Endodermal cell (in vitro differentiated cells): ENCODE measurements at places on chromosomes 4 and X. TPM values are rescaled to one million over a fixed set of nuclear protein-coding genes. Genes with fewer than 3 reads are reported as not detected.

- DNase-seq = no peak
These were observed 32.8 kb downstream of the FAM149A start for GRCh38 chr4:186137196-186137794.

DNA sequence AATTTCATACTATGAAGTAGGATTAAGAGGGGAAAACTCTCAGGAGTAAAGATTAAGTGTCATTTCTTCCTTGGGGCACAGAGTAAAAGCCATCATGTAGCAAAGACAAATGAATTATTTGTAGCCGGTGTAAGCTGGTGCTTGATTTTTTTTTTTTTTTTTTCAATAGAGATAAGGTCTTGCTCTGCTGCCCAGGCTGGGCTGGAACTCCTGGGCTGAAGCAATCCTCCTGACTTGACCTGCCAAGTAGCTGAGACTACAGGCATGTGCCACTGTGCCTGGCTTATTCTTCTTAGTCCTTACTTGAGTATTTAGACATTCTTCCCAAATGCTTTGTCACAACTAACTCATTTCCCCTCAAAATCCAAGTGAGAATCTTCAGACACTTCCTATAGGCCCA lies 125.7 kb downstream of the STOX2 start:
- no peak for DNase-seq

DNA sequence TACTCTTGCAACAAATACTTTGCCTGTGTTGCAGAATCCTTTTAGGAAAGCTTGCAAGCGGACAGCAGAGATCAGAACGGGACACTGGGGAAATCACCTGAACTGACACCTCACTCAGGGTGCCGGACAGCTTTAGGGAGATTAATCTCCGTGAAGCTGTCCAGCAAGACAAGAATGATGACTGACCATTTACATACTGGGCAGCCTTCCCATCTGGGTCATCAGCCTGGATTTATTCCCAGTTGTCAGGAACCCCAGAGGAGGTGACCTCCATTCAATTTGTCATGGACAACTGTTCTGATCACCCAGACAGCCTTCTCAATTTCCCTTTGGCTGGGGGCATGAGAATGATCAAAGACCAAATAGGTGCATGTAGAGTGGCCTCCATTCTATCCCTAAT lies 93.0 kb upstream of the EGFL6 start:
- no peak for DNase-seq

- DNase-seq = no peak
These were observed 48.1 kb upstream of the CXCL8 start for GRCh38 chr4:73692254-73692653.

GRCh38 chr4:7371210-7371941 lies 63.4 kb downstream of the PSAPL1 start:
- no peak for DNase-seq

GRCh38 chr4:24477919-24478318 lies 106.4 kb downstream of the DHX15 start:
- DNase-seq = peak; percentile 70

DNA sequence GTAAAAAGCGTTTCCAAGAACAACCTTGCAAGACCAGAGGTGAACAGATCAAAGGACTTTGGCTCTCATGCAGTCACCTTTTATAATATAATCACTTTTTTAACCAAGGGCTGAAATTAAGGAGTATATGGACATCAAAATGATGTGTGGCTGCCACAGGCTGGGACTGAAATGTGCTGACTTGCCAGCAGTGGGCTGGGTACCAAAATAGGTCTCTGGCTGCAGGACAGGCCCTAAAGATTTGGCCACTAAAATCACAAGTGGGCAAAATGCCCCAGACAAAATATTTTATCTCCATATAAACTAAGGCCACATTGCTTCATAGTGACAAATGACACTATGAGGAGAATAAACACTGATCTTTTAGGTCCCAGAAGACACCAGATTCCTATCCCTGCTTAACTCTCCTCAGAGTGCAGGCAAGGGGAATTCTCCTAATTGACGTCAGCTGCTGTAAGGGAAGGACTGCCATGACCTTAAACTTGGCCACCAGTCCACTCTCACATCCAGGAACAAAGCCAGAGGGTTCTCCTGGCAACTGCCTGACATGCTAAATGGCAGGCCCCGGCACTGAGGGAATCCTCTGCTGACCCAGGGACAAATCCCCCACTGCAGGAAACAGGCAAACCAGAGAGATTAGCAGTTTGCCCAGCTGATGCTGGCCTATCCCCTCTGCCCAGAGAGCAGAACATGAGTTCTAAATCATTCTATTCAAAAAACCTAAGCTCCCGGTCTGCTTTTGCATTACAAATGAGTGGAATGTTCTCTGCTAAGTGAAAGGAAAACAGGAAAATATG lies 155.8 kb downstream of the PPP3CA start:
- DNase-seq = peak; percentile 72

DNA sequence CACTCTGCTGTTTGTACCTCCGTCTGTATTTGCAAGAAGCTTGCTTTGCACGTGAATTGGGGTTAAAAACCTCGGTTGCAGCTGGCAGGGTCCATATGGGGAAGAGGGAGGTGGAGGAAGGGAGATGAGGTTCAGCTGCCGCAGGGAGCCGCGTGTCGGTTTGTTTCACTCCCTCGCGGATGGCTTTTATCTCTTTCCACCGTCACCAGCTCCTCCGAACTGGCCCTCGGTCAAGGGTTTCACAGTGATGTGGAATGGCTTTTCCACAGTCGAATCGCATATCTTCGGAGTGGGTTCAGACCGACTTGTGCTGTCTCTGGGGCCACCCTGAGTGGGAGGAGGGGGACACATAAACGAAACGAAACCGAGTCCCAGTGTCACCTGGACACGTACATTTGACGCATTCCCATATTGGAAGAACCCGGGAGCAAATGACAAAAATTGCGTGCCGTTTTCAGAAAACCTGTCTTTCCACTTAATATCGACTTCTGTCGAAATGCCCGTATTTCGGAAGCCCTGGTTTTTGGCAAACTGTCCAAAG lies 929 bp downstream of the ZBTB33 start:
- peak; percentile 51 for DNase-seq

GRCh38 chr4:54727346-54727745 lies 69.6 kb downstream of the KIT start:
- DNase-seq = no peak

- DNase-seq = peak; percentile 93
These were observed at the start of gene ARL9 for GRCh38 chr4:56505269-56506130. ARL9 (plus strand) TSS chr4:56505791; CDS start chr4:56505863, 72 bp downstream.

- DNase-seq = no peak
These were observed 9.6 kb upstream of the PPP3CA start for GRCh38 chr4:101356928-101357327.

DNA sequence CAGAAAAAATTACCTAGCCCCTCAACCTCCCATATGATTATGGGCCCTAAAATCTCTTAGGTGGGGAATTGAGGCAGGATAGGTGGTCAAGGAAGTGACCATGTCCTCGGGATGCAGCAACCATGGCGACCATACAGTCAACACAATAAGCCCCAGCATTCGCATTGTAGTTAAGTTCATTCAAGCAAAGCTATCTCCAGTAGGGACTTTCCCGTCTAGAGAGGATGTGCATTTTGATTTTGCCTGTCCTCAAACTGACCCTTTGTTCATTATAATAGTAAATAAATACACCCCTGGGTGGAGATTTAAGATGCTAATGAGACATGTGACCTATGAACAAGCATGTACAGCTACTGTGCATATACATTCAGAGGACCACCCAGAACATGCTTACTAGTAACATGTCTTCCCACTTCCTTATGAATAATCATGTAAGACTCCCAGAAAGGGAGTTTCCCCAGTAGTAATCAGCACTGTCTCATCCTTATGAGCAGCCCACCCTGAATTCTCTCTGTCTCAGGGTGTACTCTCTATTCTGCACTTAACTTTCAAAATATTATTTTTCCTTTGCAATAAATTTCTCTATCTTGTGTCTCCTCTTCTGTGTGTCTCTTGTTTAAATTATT lies 74.3 kb downstream of the NUDT11 start:
- no peak for DNase-seq

DNA sequence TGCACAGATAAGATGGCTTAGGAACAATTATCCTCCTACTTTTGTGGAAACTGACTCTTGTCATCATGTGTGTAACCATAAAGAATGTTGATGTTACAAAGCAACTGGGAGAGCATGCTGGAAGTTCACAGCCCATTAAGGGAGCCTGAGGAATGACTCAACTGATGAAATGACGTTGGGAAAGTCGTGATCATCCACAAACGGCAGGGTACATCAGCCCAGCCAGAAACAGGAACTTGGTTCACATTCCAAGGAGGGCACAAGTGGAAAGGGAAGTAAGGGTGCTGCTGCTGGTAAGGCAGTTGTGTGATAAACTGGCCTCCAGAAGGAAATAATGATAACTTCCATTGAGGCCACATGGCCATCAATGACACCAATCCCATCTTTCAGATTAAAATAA lies 6.7 kb downstream of the TEC start:
- no peak for DNase-seq

- peak; percentile 86 for DNase-seq
These were observed 10.3 kb upstream of the AKAP17A start for GRCh38 chrX:1581132-1581531.

DNA sequence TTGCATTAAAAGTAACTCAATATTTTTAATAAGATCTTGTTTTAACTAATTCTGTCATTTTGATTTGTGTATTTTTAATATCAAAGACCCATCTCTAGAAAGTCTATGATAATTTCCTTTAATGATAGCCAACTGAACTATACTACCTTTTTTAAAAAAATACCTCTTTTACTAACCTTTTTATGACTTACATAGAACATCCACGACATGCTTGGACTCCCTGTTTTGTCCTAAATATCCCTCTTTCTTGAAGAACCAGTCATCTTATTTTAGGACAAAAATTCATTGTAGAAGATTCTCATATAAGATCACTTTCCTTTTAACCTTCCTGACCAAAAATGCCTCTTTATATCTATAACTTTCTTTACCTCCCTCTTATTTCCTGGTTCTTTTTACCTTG lies 76.8 kb upstream of the GC start:
- peak; percentile 49 for DNase-seq

- DNase-seq = no peak
These were observed 81.8 kb downstream of the TEX11 start for GRCh38 chrX:70826715-70827114.

DNA sequence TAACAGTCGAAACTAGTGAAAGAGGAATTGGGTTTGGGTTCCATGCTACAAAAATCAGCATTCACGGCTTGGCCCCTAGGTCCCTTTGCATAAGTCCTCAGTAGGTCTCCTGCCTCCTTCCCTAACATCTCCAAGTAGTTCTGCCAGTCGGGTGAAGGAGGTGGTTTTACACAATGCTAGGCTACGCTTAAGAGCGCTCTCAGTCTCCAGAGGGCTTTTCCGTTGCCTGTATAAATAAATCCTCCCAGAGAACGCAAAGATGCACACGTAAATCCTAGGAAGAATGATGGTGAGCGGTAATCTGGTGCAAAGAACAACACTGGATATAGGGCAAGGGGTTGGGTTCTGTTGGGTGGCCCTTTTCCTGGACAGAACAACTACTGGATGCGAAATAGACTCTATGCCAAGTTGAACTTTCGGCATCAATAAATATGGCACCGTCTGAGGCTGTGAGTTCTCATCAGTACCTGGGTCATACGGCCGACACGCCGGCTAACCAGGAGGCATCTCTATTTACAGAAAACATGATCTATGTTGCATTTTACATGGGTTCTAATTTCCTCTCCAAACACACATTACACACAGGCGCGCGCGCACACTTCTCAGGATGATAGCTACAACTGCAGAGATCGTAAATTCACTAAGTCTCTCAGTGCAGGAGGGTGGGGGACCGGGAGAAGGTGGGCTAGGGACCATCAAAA lies 1.3 kb downstream of the CAMK2D start:
- DNase-seq = peak; percentile 63

Gene ARAP2
- total RNA-seq = 2.2 and 3.0 TPM in 2 replicates

Gene VCX3B
- total RNA-seq = not detected in 2 replicates

Gene MUC7
- total RNA-seq = not detected in 2 replicates

Gene CLDN22
- 0.15 and 0.27 TPM in 2 replicates for total RNA-seq

Gene XAGE2
- not detected in 3 replicates for total RNA-seq

Gene ANKRD50
- 21.1 TPM in 2 replicates for total RNA-seq

Gene GAGE12F
- total RNA-seq = not detected in 3 replicates
